ENCODE measurements at places on chromosomes 6 and 20.
A peak's percentile ranks its signal among the peaks of the same experiment; 100 is the strongest.

- no peaks in the 10 kb centered on the region for H3K36me3 ChIP-seq
- no peak overlapping the region for H3K27ac ChIP-seq
- no peak for DNase-seq
- no peaks in the 10 kb centered on the region for H3K4me1 ChIP-seq
Observed at GRCh38 chr20:18857640-18858039, 44.1 kb downstream of the SCP2D1 start.

GRCh38 chr6:145279993-145280392 lies 455.3 kb downstream of the EPM2A start:
- H3K36me3 ChIP-seq = no peaks in the 10 kb centered on the region
- no peak overlapping the region for H3K27ac ChIP-seq
- H3K4me3 ChIP-seq = no peak overlapping the region
- peaks cover 5% of the 10 kb centered on the region for H3K27me3 ChIP-seq

- no peak overlapping the region for H3K4me3 ChIP-seq
- H3K27ac ChIP-seq = no peak overlapping the region
- H3K4me1 ChIP-seq = no peaks in the 10 kb centered on the region
- H3K27me3 ChIP-seq = peaks cover 3% of the 10 kb centered on the region
Observed at GRCh38 chr20:18802012-18802634, 11.5 kb upstream of the SCP2D1 start.

GRCh38 chr6:15430931-15431405 lies 185.1 kb downstream of the JARID2 start:
- H3K27ac ChIP-seq = peak overlapping the region; percentile 20
- H3K4me1 ChIP-seq = peaks cover 69% of the 10 kb centered on the region
- H3K36me3 ChIP-seq = peaks cover 9% of the 10 kb centered on the region
- no peaks in the 10 kb centered on the region for H3K27me3 ChIP-seq
- DNase-seq = no peak

GRCh38 chr20:48823960-48824498 lies 3.8 kb downstream of the PREX1 start:
- no peak for DNase-seq
- no peak overlapping the region for H3K27ac ChIP-seq
- peaks cover 70% of the 10 kb centered on the region for H3K27me3 ChIP-seq
- no peak overlapping the region for H3K4me3 ChIP-seq
- peaks cover 34% of the 10 kb centered on the region for H3K4me1 ChIP-seq
